Left ventricle myocardium inferior (tissue), 1 donor: ENCODE measurements at places on chromosomes 11 and 22.

DNA sequence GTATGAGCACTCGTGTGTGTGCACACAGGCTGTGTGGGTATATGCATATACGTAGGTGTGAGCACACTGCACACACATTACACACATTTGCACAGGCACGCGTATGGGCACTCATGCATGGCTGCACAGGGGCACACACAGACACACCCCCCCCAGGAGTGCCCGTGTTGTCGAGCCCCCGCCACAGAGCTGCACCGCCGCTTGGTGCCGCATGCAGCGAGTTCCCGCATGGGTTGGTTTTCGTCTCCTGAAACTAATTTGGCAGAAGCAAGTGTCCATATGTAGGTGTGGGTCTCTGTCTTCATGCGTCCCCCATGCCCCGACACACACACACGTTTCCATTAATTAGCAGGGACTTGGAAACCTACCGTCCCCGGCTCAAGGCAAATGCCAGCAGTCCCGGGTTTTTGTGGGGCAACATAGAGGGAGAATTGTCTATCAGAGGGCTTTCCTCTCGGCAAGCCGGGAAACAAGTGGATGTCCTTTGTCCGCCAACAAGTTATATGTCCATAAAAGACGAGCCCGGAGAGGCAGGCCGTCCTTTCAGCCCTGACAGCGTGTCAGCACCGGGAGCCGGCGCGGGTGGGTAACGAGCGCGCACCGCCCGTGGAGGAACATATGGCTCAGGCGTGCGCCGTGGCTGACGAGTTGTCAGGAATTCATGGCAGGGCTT is 1291.7 kb downstream of the BRD1 start:
- no peak overlapping the region for H3K4me3 ChIP-seq
- no peaks in the 10 kb centered on the region for H3K36me3 ChIP-seq
- H3K27ac ChIP-seq, result peak overlapping the region; percentile 12
- H3K4me1 ChIP-seq, result no peaks in the 10 kb centered on the region
- no peak for DNase-seq
- H3K27me3 ChIP-seq, result peaks cover 92% of the 10 kb centered on the region

GRCh38 chr11:62677156-62677555 is 1.7 kb downstream of the UBXN1 start:
- DNase-seq, result no peak
- no peak overlapping the region for H3K27ac ChIP-seq
- peak overlapping the region; percentile 92 for H3K4me3 ChIP-seq
- peaks cover 68% of the 10 kb centered on the region for H3K4me1 ChIP-seq
- no peaks in the 10 kb centered on the region for H3K27me3 ChIP-seq

GRCh38 chr22:35616043-35616442 is 1.1 kb downstream of the MB start:
- peaks cover 14% of the 10 kb centered on the region for H3K36me3 ChIP-seq
- H3K27ac ChIP-seq, result peak overlapping the region; percentile 92
- H3K4me3 ChIP-seq, result peak overlapping the region; percentile 68
- H3K27me3 ChIP-seq, result no peaks in the 10 kb centered on the region

DNA sequence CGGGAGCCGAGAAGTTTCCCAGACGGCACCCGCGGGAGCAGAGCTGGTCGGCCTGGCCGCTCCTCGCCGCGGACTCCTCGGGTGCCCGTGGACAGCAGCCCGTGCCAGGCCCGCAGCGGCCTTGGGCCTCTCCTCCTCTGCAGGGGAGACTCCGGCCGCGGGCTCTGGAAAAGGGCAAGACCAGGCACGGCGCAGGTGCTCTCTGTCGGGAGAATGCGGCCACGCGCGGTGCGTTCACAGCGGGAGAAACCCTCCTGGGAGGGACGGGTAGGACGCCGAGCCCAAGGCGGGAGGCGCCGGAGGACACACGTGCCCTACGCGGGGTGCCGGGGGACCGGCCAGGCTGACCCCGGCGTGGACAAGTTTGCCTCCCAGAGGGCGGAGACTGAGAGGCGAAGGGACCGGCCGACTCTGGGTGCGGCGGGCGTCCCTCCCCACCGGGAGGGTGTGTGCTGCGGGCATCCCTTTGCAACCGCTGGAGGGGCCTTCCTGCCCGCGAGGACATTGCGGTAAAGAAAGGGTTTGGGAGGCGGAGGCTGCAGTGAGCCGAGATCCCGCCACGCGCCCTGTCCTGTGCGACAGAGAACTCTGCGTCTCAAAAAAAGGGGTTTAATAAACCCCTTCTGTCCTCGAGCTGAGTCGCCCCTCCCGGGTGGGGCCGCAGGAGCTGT is 2.3 kb downstream of the IFITM1 start:
- peak overlapping the region; percentile 74 for H3K4me3 ChIP-seq
- H3K27me3 ChIP-seq, result peaks cover 59% of the 10 kb centered on the region
- peaks cover 57% of the 10 kb centered on the region for H3K4me1 ChIP-seq
- peak overlapping the region; percentile 94 for H3K27ac ChIP-seq
- no peaks in the 10 kb centered on the region for H3K36me3 ChIP-seq

- H3K27me3 ChIP-seq, result peaks cover 11% of the 10 kb centered on the region
- no peaks in the 10 kb centered on the region for H3K36me3 ChIP-seq
These were observed 149.8 kb downstream of the TTC17 start for GRCh38 chr11:43508511-43508918.

GRCh38 chr11:35998634-35999033 is 54.8 kb downstream of the LDLRAD3 start:
- H3K4me3 ChIP-seq, result no peak overlapping the region
- no peaks in the 10 kb centered on the region for H3K27me3 ChIP-seq
- DNase-seq, result no peak

- no peaks in the 10 kb centered on the region for H3K27me3 ChIP-seq
- H3K27ac ChIP-seq, result peak overlapping the region; percentile 64
- H3K4me3 ChIP-seq, result no peak overlapping the region
- no peak for DNase-seq
- H3K4me1 ChIP-seq, result peaks cover 39% of the 10 kb centered on the region
These were observed 3.7 kb upstream of the RELT start for GRCh38 chr11:73372375-73372993.

DNA sequence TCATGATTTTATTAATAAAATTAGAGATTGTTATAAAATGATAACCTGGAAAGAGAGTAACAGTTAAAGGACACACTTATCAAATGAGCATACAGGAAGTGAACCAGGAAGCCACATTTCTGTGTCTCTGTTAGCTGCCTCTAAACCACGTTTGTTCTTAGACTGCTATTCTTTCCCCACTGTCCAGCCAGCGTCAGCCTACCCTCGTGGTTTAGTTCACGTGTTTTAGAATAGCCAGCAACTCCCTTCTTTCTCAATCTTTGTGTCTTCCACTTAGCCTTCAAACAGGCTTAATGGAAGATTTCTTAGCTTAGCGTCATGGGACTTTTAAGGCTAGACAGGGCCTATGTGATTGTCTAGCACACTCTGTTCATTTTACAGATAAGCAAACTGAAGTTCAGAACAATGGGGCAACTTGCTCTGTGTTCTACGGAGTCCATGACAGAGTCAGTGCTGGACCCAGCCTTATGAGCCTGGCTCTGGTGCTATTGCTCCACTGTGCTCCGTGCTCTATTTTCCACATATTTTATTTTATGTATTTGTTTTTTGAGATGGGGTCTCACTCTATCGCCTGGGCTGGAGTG is 27.2 kb downstream of the GRAMD1B start:
- H3K27me3 ChIP-seq, result no peaks in the 10 kb centered on the region
- peak overlapping the region; percentile 69 for H3K27ac ChIP-seq
- peaks cover 70% of the 10 kb centered on the region for H3K4me1 ChIP-seq
- no peak for DNase-seq
- no peak overlapping the region for H3K4me3 ChIP-seq
- H3K36me3 ChIP-seq, result no peaks in the 10 kb centered on the region

DNA sequence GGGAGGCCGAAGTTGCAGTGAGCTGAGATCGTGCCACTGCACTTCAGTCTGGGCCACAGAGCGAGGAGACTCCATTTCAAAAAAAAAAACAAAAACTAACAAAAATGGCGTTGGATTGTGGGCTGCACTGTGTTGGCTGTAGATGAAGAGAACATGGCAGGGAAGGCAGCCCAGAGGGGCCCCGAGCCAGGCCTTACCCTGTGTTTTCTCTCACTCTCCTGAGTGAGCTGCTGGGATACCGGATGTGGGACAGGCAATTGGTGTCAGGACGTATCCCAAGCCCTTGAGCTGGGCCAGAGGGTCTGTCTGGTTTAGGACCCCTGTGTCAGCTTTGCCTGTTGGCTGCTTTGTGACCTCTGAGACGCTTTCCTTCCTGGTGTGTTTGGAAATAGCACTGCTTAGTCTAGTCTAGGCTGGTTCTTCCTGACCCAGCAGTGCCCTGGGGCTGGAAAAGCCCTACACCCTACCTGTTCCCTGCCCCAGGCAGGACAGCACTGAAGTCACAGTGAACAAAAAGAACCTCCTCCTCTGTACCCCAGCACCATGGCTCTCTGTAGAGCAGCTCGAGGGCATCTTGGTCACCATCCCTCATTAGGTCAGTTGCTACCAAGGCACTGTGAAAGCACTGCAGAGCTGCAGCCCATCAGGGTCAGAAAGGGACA is 17.8 kb downstream of the CHADL start:
- H3K27me3 ChIP-seq, result no peaks in the 10 kb centered on the region
- no peak for DNase-seq
- H3K4me1 ChIP-seq, result peaks cover 8% of the 10 kb centered on the region
- peaks cover 90% of the 10 kb centered on the region for H3K36me3 ChIP-seq
- H3K27ac ChIP-seq, result no peak overlapping the region

- no peaks in the 10 kb centered on the region for H3K27me3 ChIP-seq
- no peak overlapping the region for H3K4me3 ChIP-seq
- DNase-seq, result no peak
- H3K4me1 ChIP-seq, result no peaks in the 10 kb centered on the region
- no peak overlapping the region for H3K27ac ChIP-seq
- no peaks in the 10 kb centered on the region for H3K36me3 ChIP-seq
These were observed 34.1 kb upstream of the SMCO4 start for GRCh38 chr11:93577286-93577685.

DNA sequence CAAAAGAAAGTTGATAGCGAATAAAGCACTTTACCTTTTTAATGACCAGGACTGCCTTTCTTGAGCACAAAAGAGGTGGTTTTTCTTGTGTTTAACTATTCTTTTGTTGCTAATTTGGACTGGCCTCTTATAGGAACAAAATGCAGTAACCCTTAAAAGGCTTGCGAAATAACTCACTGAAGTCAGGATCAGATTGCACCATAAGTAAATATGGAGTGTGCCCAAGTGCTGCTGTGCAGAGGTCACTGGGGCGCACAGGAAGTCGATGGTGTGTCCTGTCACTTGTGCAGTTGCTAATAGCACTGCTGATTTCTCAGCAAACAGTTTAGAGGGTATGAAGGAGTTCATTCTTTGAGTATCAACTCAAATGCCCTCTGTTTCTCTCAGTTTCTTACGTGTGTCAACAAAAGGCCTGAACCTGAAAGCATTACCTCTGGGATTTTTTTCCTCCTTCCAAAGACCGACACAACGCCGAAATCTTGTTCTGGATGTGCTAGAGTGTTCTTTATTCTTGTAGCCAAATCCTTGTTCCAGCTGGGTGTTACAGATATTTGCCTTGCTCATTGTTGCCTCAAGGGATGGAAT is 71.3 kb downstream of the ATXN10 start:
- peaks cover 22% of the 10 kb centered on the region for H3K4me1 ChIP-seq
- no peaks in the 10 kb centered on the region for H3K27me3 ChIP-seq

GRCh38 chr11:50170115-50170514 is 137.4 kb downstream of the OR4C45 start:
- no peaks in the 10 kb centered on the region for H3K4me1 ChIP-seq
- no peaks in the 10 kb centered on the region for H3K36me3 ChIP-seq
- H3K27ac ChIP-seq, result no peak overlapping the region
- H3K4me3 ChIP-seq, result no peak overlapping the region

GRCh38 chr11:7307836-7308235 is 56.1 kb downstream of the SYT9 start:
- peaks cover 6% of the 10 kb centered on the region for H3K27me3 ChIP-seq
- H3K4me1 ChIP-seq, result no peaks in the 10 kb centered on the region
- no peak overlapping the region for H3K4me3 ChIP-seq
- no peak for DNase-seq

DNA sequence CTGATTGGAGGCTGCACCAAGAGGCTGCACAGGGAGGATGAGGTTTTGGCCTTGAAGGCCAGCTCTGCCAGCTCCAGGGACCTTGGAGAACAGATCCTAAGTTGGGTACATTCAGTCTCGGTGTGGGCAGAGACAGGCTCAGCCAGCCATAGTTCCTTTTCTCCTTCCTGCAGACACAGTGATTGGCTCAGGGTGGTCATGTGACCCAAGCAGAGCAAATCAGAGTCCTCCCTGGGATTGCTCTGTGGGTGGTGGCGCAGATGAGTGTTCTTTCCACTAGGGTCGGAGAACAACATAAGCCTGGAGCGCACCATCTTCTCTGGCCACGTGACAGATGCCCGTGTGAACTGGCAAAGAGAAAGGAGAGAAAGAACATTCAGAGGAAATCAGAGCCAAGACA is 47.1 kb upstream of the CCND1 start:
- no peak overlapping the region for H3K4me3 ChIP-seq
- no peaks in the 10 kb centered on the region for H3K4me1 ChIP-seq
- H3K27me3 ChIP-seq, result no peaks in the 10 kb centered on the region
- no peak overlapping the region for H3K27ac ChIP-seq
- no peak for DNase-seq
- no peaks in the 10 kb centered on the region for H3K36me3 ChIP-seq

DNA sequence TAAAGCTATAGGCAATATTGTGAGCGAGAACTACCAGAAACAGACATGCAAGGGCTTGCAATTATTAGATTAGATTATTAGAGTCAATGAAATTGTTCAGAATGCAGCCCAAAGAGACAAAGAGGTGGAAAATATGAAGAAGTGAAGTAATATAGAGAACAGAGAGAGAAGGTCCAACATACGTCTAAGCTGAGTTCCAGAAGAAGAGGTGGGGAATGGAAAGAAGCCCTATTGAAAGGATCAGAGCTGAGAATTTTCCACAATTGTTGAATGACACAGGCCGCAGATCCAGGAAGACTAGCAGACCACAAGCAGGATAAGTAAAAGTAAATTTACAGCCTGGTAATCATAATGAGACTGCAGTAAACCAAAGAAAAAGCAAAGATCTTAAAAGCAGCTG is 93.2 kb downstream of the EXT2 start:
- no peak for DNase-seq
- H3K27ac ChIP-seq, result no peak overlapping the region
- peaks cover 13% of the 10 kb centered on the region for H3K4me1 ChIP-seq
- H3K4me3 ChIP-seq, result no peak overlapping the region

DNA sequence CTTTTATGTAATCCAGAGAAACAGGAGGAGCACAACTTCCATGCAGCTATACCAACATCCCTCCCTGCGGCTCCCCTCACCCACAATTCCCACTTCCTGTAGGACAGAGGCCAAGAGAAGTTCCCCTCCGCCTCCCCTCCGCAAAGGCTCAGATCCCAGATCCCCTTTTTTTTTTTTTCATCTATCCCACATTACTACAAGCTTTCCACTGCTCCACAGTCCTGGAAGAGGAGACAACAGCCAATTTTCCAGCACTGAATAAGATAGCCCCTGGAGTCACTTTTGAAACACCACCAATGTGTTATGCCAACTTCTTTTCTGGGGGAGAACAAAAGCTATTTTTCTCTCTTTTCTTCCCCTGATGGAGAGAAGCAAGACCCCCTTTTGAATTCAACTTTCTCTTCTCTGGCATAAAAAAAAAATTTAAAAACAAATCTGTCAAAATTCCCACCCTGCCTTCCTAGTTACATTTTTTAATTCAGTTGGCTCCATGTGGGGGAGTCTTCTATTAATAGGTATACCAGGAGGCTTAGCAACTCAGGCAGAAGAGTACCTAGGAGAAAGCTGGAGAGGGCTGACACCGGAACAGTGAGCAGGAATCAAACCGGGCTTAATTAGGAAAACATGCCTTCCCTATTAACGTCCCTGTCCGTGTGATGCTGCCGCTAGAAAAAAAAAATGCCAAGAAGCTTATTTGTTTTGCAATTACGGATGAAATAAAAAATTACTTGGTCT is 543.4 kb downstream of the BUD13 start:
- no peak overlapping the region for H3K27ac ChIP-seq
- no peaks in the 10 kb centered on the region for H3K36me3 ChIP-seq
- peaks cover 4% of the 10 kb centered on the region for H3K4me1 ChIP-seq
- DNase-seq, result no peak
- peaks cover 61% of the 10 kb centered on the region for H3K27me3 ChIP-seq
